ENCODE measurements at places on chromosomes 2 and 18.
A peak's percentile ranks its signal among the peaks of the same experiment; 100 is the strongest.

DNA sequence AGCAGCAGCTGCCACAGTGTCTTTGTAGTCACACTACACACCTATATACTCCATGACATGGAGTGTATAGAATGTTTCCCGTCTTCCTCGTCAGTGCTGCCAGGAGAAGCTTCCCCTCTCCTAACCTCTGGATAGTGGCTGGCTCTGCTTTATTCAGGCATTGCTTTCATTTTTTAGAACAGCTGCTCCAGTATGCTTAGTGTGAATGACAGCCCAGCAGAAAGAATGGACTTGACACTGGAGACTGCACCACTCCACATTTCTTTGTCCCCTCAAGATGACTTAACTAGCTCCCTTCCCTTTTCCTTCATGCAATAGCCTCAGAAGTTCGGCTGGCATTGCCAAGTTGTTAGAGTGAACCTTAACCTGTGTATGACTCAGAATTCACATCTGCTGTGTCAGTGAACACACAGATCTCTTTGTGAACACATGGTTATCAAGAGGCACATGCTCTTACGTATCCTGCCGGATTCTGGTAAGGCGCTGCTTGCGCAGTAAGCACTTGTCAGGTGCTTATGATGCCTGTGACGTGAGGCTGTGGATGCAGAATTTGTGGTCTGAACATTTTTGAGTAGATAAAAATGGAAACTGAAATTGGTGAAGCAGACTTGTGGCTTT, 73.9 kb downstream of the NEDD4L start:
- no peak overlapping the region for H3K4me3 ChIP-seq
- H3K4me1 ChIP-seq, result peaks cover 8% of the 10 kb centered on the region

DNA sequence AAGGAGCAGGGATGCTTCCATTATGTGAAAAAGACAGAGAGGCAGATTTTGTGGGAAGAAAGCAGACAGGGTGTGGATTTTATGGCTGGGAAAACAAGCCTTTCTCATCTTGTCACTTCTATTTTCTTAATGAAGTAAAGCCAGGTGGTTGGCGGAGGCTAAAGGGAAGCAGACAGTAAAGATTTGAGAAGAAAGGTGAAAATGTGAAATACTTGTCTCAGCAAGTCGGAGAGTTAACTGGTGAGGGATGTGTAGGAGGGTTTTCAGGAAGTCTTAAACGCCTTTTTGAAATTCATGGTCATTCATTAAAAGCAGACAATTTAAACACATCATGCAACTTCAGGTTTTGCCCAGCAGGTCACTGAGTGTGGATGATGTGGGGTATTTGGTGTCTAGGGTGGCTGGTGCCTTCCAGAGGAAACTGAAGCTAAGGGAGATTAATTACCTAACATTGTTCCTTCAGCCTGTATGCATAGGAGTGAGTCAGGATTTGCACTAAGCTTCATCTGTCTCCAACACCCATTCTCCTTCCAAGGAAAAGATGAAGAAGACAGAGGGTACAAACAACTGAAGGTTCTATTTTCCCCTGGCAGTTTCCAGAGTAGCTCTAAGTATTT, 20.7 kb downstream of the SLC14A2 start:
- DNase-seq, result no peak
- H3K27me3 ChIP-seq, result peaks cover 8% of the 10 kb centered on the region

- H3K27me3 ChIP-seq, result peaks cover 58% of the 10 kb centered on the region
- DNase-seq, result peak; percentile 46
- no peak overlapping the region for H3K4me3 ChIP-seq
- H3K4me1 ChIP-seq, result no peaks in the 10 kb centered on the region
These were observed 102.8 kb upstream of the COPS8 start for GRCh38 chr2:236982693-236983455.

DNA sequence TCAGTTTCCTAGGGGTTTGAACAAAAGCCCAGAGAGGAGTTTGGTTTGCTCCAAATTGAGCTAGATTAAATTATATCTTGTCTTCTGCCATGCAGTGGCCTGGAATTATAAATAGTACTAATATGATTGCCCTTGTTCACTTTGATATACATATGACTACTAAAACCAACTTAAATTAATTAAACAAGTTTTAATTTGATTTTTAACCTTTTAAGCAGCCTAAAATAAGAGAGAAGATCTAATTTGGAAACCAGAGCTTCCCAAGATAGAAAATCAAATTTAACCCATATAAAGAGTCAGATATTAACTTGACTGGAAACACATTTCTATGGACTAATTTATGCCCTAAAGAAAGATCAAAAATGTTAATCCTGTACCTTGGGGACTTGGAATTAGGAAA, 444.5 kb upstream of the SLC8A1 start:
- H3K4me3 ChIP-seq, result no peak overlapping the region
- H3K27ac ChIP-seq, result no peak overlapping the region
- peaks cover 2% of the 10 kb centered on the region for H3K27me3 ChIP-seq
- no peak for DNase-seq
- no peaks in the 10 kb centered on the region for H3K4me1 ChIP-seq

GRCh38 chr18:23701544-23702064, 12.4 kb downstream of the LAMA3 start:
- no peak overlapping the region for H3K4me3 ChIP-seq
- no peak for DNase-seq
- no peak overlapping the region for H3K27ac ChIP-seq
- no peaks in the 10 kb centered on the region for H3K4me1 ChIP-seq

DNA sequence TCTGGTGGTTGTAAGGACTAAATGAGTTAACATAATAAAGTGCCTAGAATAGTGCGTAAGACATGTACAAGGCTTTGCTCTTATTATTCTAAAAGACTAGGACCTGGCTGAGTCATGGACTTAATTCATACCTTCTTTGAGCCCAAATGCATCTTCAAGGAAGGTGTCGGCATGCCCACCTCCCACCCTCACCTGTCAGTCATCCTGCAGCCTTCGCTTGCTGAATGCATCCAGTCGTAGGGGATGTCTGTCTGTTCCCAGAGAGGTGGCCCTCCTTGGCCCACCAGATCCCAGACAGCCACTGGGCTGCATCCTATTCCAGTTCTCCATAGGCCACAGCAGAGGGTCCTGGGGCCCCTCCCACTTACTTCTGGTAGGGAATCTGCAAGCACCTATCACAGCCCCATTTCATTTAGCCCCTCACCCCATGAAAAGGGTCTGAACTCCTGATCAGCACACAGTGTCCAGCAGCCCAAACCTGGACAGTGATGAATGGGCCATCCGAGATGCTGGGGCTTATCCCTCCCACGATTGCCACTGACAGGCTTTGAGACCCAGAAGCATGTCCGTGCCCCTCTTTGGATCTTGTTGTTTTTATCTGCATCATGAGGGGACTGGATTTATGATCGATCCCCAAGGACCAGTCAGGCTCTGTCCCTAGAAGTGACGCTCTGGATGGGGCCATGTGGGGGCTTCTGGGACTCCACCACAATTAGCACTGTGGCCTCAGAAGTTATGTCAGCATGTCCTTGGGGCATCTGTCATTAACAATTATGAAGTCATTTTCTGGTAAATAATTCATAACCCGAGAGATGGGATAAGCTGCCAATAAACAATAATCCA, 101.1 kb downstream of the KLHL29 start:
- no peaks in the 10 kb centered on the region for H3K27me3 ChIP-seq
- no peaks in the 10 kb centered on the region for H3K36me3 ChIP-seq
- no peak overlapping the region for H3K4me3 ChIP-seq
- H3K4me1 ChIP-seq, result peaks cover 17% of the 10 kb centered on the region

- H3K36me3 ChIP-seq, result no peaks in the 10 kb centered on the region
- no peak overlapping the region for H3K27ac ChIP-seq
- DNase-seq, result no peak
- peaks cover 39% of the 10 kb centered on the region for H3K4me1 ChIP-seq
- no peaks in the 10 kb centered on the region for H3K27me3 ChIP-seq
These were observed 23.2 kb upstream of the SLC20A1 start for GRCh38 chr2:112622528-112622849.

- no peak overlapping the region for H3K4me3 ChIP-seq
- DNase-seq, result no peak
- H3K4me1 ChIP-seq, result peaks cover 15% of the 10 kb centered on the region
- H3K36me3 ChIP-seq, result no peaks in the 10 kb centered on the region
- H3K27me3 ChIP-seq, result no peaks in the 10 kb centered on the region
- no peak overlapping the region for H3K27ac ChIP-seq
These were observed 221.0 kb downstream of the SLC8A1 start for GRCh38 chr2:40230707-40231432.

DNA sequence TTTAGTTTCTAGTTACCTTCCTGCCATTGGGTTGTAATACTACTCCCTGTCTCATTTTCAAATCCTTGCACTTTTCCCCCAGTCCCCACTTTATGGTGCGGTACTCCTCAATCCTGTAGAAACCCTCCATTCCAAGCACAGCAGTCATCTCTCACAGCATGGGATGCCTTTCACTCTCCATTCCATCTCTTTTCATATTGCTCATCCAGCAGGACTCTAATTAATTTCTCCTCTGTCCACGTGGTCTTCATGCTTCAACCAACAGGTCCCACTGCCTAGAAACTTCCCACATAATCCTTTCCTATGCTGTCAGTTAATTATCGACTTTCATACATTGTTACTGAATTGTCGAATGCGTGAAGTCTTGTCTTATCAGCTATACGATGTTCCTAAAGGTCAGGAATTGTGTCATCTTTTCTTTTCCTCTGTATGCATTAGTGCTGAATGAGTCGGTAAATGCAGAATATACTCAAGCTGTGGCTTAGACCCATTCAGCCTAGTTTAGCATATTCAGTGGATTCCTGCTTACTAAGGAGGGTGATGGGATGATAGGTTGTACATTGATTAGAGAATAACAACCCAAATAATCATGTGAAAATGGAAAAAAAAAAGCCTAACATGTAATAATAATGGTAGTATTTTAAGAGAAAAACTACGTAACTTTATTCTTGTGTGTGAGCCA, 89.7 kb downstream of the CRIM1 start:
- peak overlapping the region; percentile 19 for H3K27ac ChIP-seq
- DNase-seq, result no peak

DNA sequence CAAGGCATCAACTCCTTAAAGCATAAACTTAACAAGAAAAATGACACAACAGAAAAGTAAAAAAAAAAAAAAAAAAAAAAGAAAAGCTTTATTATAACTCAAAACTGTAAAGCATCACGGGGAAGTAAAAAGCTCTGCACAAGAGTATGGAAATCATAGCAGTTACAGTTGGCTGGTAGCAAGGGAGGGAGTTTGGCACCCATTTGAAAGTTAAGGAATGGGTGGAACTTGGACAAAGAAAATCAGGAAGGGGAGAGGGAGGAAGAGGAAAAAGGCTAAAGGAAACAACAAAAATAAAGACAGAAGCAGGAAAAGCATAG, 8.6 kb downstream of the KLF7 start:
- no peak overlapping the region for H3K27ac ChIP-seq
- H3K36me3 ChIP-seq, result no peaks in the 10 kb centered on the region
- no peak for DNase-seq
- peaks cover 92% of the 10 kb centered on the region for H3K4me1 ChIP-seq
- H3K4me3 ChIP-seq, result no peak overlapping the region
- no peaks in the 10 kb centered on the region for H3K27me3 ChIP-seq

DNA sequence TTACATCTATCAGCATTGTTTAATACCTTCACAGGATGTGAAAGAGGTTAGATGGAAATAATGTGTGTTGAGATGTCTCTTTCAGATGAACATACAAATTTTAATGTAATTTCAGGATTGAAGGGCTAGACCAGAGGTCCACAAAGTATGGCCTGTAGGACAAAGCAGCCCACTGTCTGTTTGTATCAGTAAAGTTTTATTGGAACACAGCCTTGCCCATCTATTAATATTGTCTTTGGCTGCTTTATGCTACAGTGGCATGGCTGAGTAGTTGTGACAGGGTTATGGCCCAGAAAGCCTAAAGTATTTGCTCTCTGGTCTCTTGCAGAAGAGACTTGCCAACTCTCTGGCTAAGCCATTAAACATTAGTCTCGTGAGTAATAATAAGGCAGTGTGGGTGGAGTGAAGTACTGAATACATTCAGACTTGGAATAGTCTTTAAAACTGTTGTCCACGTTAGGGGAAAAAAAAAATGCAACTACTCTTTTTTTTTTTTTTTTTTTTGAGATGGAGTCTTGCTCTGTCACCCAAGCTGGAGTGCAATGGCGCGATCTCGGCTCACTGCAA, 74.5 kb upstream of the NOSTRIN start:
- peaks cover 10% of the 10 kb centered on the region for H3K36me3 ChIP-seq
- H3K27ac ChIP-seq, result no peak overlapping the region
- peaks cover 25% of the 10 kb centered on the region for H3K4me1 ChIP-seq
- H3K4me3 ChIP-seq, result no peak overlapping the region
- H3K27me3 ChIP-seq, result no peaks in the 10 kb centered on the region
- no peak for DNase-seq

GRCh38 chr2:240578110-240578450, 8.5 kb upstream of the CAPN10 start:
- no peak overlapping the region for H3K4me3 ChIP-seq
- H3K36me3 ChIP-seq, result peaks cover 5% of the 10 kb centered on the region
- no peak for DNase-seq
- no peak overlapping the region for H3K27ac ChIP-seq
- peaks cover 10% of the 10 kb centered on the region for H3K4me1 ChIP-seq

GRCh38 chr18:76553715-76554546, 58.9 kb upstream of the ZNF516 start:
- H3K4me1 ChIP-seq, result no peaks in the 10 kb centered on the region
- H3K27ac ChIP-seq, result no peak overlapping the region
- no peak overlapping the region for H3K4me3 ChIP-seq
- H3K27me3 ChIP-seq, result peaks cover 17% of the 10 kb centered on the region
- no peaks in the 10 kb centered on the region for H3K36me3 ChIP-seq
